ENCODE measurements at places on chromosomes 3 and 15.

- DNase-seq = no peak
- H3K36me3 ChIP-seq = no peaks in the 10 kb centered on the region
- H3K27ac ChIP-seq = no peak overlapping the region
- peaks cover 27% of the 10 kb centered on the region for H3K27me3 ChIP-seq
- no peak overlapping the region for H3K4me3 ChIP-seq
Observed at GRCh38 chr15:93362203-93362602, 273.2 kb upstream of the RGMA start.

- H3K4me3 ChIP-seq = no peak overlapping the region
- no peak overlapping the region for H3K27ac ChIP-seq
Observed at GRCh38 chr3:123351501-123351900, 97.4 kb downstream of the ADCY5 start.

- DNase-seq = no peak
- H3K27ac ChIP-seq = no peak overlapping the region
- H3K4me3 ChIP-seq = no peak overlapping the region
- no peaks in the 10 kb centered on the region for H3K36me3 ChIP-seq
- H3K4me1 ChIP-seq = no peaks in the 10 kb centered on the region
- no peaks in the 10 kb centered on the region for H3K27me3 ChIP-seq
Observed at GRCh38 chr3:117302428-117302827, 592.8 kb downstream of the TUSC7 start.

- peak overlapping the region; percentile 91 for H3K4me3 ChIP-seq
- peaks cover 22% of the 10 kb centered on the region for H3K4me1 ChIP-seq
- no peaks in the 10 kb centered on the region for H3K36me3 ChIP-seq
- no peaks in the 10 kb centered on the region for H3K27me3 ChIP-seq
- peak overlapping the region; percentile 92 for H3K27ac ChIP-seq
Observed at GRCh38 chr15:50318697-50319096, 36.3 kb downstream of the GABPB1 start.

DNA sequence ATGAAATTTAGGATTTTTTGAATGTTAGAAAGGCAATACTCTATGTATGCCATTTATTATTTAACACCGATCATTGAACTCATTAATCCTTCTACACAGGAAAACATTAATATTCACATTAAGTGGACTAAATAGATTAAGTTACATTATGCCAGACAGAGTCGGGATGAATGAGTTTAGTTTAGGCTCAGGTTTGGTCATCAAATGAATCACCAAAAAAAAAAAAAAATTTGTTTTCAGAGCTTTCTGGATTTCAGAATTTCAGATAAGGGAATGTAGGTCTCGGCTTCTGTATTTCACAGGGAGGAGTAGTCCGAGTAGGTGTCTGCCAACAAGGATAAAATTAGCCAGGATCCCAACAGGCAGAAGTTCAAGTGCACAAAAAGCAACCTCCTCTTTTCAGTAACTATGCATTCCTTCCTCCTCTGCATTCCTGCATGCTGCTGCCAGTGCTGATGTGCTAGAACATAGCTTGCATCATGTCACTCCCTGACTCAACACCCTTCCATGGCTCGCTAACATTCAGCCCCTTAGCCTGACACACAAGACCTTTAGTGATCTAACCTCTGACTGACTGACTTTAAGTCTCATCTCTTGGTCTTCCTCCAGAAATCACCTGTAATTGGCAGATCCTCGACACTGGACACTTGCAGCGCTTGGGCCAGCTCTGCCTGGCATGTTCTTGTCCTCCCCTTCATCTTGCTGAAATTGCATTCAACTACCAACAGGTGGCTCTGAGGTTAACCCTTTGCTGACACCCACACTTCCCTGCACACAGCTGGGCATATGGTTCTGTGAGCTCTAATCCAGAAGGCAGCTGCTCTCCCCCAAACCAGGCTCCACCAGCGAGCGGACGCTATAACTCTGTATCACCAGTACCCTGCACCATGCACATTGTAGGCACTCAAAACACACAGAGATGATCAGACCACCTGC is 145.4 kb upstream of the PROK2 start:
- DNase-seq = no peak
- H3K27me3 ChIP-seq = peaks cover 39% of the 10 kb centered on the region
- no peaks in the 10 kb centered on the region for H3K36me3 ChIP-seq

DNA sequence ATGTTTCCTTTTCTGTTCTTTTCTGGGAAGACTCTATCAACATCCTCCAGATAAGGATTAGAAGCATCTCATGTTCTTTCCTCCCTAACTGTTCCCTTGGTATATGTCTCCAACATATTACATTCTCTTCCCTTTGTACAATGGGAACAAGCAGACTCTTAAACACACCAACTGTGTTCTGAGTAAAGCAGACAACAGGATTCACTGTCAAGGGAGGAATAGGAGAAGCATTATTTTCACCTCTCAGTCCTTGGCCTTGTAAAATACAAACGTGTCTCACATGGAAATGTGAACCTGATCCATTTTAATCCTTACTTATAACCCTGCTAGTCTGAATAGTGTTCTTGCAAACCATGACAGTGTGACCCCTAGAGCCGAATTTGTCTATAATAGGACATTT is 19.6 kb downstream of the GYG1 start:
- H3K4me1 ChIP-seq = peaks cover 21% of the 10 kb centered on the region
- H3K4me3 ChIP-seq = no peak overlapping the region

DNA sequence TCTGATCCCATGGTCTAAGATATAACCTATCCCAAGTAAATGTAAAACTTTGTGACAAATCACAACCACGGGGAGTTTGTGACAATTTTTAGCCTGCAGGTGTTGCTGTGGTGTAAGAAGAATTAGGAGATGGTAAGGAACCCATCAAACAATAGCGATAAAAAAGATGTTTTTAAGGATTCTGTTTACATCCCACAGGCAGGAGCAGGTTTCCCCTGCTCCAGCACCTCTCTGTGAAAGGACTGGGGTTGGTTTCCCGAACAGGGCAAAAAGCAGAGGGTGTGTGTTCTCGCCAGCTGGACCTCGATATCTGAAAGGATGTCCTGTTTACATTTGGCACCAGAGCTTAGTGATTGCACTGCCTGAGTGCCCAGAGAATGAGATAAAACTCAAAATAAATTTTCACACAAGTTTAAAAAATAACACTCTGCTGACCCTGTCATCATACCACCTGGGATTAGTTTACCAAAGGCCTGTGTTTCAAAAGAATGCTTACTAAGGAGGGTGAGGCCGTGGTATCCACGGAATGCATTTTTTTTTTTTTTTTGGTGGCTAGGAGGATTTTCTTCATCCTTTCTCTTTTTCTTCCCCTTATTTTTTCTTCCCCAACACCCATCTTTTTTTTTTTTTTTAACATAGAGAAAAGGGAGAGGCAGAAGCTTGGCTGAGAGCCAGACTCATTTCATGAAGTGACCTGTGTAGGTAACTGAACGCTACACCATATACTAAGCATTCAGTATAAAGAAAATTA is 151.8 kb upstream of the DPH6 start:
- no peaks in the 10 kb centered on the region for H3K36me3 ChIP-seq
- H3K4me3 ChIP-seq = no peak overlapping the region
- H3K27ac ChIP-seq = no peak overlapping the region
- DNase-seq = no peak
- H3K27me3 ChIP-seq = peaks cover 14% of the 10 kb centered on the region

DNA sequence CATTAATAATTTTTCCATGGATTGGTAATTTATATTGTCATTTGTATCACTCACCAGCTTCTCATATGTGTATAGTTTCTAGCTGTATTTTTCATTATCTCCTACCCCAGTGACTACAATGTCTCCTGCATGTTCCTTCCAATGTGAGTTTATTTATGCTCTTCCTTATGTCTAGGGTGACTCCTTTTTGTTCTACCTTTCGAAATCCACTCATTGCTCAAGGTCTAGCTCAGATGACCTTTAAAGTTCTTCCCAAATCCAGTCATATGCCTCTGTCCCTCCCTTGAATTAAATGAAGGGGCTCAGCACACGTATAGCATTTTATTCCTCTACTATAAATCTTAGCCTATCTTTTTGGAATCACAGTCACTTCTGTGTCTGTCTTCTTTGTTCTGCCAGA is 53.0 kb downstream of the TMEM45A start:
- peaks cover 21% of the 10 kb centered on the region for H3K27me3 ChIP-seq
- no peaks in the 10 kb centered on the region for H3K4me1 ChIP-seq
- DNase-seq = no peak

DNA sequence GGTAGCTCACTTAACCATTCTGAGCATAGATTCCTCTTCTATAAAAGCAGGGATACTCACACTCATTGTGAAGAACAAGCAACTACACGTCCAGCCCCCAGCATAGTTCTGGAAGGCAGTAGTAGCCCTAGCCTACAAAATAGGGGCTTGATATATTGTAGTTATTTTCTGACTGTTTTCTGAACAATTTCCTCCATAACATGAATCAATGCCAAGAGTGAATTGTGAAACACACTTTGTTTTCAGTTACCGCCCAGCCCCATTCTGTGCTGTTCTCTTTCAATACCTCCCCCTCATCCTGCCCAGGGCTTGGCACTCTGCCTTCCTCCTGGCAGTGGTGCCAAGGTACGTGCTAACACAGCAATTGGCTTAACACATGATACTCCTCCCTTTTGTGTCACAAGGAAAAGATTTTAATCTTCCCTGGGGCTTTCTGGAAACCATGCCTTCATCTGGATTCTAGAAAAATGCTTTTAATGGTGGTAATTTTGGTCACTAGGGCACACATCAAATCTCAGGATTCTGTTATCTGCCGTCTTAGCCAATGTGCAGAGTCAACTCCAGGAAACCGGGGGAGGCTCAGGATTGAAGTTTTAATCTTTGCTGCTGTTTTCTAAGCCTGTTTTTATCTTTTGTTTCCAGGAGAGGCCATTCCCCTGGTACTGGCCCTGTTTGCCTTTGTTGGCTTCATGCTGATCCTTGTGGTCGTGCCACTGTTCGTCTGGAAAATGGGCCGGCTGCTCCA is 37.2 kb downstream of the IL20RB start:
- DNase-seq = no peak
- no peaks in the 10 kb centered on the region for H3K27me3 ChIP-seq
- no peaks in the 10 kb centered on the region for H3K36me3 ChIP-seq
- peaks cover 9% of the 10 kb centered on the region for H3K4me1 ChIP-seq
- no peak overlapping the region for H3K4me3 ChIP-seq

Measured in T-helper 17 cell (primary cell).